ENCODE measurements at places on chromosomes 3 and 15.

GRCh38 chr3:57803647-57804081, 47.6 kb downstream of the SLMAP start:
- no peak for DNase-seq

GRCh38 chr15:56963710-56964109, 45.3 kb downstream of the TCF12 start:
- DNase-seq, result no peak

DNA sequence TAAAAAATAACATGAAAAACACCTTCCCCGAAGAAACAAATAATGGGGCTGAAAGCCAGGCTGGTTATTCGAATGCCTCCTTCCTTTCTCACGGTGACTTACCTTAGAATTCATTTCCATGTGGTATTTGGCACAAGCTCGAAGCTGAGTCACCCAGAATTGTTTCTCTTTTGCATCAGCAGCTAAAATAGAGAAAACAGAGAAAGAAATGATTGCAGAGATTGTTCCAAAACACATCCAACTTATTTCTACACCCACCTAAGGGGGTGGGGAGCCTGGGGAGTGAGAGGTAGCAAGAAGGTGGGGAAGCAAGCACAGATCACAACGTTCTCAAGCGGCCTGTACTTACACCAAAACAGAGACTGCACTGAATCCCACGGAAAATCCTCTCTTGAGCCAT, 104.7 kb downstream of the OSBPL10 start:
- DNase-seq, result no peak

DNA sequence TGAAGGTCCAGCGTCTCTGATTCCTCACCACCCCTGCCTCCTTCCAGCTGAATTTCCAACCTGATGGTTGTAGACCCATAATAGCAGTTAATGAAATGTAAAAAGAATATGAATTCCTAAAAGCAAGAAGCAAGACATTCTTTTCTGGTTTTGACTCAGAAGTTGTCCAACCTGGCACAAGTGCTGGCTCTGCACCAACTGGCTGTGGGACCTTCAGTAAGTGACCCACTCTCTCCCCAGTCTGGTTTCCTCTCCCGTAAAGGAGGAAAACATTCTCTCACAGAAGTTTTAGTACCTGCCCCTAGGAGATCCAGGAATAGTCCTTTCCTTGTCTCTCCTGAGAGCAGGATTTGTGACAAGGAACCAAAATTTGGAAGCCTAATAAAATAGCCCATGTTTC, 236.9 kb upstream of the TRIM42 start:
- no peak for DNase-seq

DNA sequence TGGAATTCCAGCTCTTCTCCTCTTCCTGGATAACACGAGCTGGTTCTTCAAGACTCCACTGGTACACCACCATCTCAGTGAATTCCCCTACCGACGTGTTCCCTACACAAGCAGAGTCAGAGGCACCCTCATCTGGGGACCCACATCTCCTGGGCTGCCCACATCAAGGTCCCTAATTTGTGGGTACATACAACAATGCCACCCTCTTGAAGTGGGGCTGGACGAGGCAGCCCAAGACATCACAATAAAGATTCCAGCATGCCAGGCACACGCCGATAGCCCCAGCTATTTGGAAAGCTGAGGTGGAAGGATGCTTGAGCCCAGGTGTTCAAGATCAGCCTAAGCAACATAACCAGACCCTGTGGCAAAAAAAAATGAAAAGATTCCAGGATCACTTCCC, 221.2 kb upstream of the LINGO1 start:
- DNase-seq, result peak; percentile 6

- DNase-seq, result no peak
Measured at GRCh38 chr3:149894205-149894604, 76.5 kb downstream of the PFN2 start.

GRCh38 chr3:70360979-70361760, 48.7 kb upstream of the MDFIC2 start:
- no peak for DNase-seq

DNA sequence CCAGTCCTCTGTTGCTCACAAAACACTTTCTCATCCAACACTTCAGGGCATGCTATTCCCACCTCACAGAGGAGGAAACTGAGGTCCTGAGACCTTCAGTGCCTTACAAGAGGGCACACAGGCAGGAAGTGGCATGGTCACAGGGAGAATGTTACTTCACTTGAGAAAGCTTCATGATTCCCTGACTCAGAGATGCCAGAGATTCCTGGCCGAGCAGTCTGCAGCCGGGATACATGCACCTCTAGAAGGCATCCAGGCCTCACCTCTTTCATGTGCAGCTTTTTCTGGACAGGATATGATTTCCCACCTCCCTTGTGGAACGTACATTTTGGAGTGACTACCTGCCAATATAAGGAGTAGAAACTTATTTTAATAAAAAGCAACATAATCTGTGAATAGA, 2.8 kb upstream of the SST start:
- DNase-seq, result no peak

DNA sequence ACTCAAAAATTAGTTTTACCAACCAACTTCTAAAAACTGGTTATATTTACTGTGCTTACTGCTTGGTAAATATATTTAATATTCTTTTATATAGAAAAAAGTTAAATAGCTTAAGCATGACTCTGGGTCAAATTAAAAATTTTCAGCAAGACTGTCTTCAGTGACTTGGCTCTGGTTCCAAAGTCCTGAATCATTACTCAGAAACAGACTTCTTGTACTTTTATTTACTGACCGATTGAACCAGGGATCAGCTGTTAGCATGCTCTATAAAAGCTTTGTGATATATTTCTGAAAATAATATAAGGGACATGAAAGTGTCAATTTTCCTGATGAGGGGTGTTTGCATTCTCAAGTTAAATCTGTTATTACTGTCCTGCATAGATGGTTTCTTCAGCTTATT, 164.3 kb downstream of the MCTP2 start:
- DNase-seq, result no peak

GRCh38 chr15:74367296-74367854, at the start of gene CYP11A1:
CYP11A1 (minus strand) TSS chr15:74367646; CDS start chr15:74367585, 61 bp downstream.
- DNase-seq, result peak; percentile 27

- no peak for DNase-seq
Measured at GRCh38 chr3:2656806-2657777, 453.1 kb downstream of the IL5RA start.

- no peak for DNase-seq
Measured at GRCh38 chr3:180707896-180708295, 28.6 kb upstream of the CCDC39 start.

GRCh38 chr3:161403251-161403650, 31.9 kb upstream of the SPTSSB start:
- DNase-seq, result no peak

DNA sequence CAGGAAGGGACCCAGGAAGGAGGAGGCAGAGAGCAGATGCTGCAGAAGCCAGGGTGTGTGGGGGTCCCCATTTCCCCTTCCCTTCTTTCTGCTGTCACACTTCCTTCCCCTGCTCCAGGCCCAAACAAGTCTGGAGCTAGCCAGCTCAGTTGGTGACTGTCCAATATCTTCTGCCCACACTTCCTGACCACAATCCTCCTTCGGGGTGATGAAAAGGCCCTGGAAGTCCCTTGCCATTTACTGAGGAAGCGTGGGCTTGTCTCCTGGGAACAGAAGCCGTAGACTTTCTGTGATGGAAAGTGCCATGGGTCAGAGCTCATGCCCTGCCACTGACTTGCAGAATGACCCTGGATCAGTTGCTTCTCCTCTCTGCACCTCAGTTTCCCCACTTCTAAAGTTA, 39.0 kb downstream of the ANAPC13 start:
- no peak for DNase-seq

DNA sequence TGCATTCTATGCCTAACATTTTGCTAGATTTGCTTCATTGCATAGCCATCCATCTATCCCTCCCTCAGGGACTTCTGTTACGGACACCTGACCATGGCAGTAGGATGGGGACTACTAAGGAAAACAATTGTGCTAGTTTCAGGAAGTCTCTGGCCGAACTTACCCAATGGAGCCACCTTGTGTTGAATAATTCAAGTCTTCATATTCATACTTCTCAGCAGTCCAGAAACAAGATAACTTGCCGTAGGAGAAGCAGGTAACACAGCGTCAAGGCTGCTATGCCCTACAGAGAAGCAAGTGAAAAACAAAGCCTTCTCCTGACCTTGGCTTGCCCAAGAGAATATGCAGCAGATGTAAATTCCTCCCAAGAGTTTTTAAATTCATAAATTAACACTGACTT, 685.3 kb downstream of the GRM7 start:
- no peak for DNase-seq

GRCh38 chr3:133894353-133895207, 1.1 kb downstream of the RAB6B start:
- DNase-seq, result no peak

DNA sequence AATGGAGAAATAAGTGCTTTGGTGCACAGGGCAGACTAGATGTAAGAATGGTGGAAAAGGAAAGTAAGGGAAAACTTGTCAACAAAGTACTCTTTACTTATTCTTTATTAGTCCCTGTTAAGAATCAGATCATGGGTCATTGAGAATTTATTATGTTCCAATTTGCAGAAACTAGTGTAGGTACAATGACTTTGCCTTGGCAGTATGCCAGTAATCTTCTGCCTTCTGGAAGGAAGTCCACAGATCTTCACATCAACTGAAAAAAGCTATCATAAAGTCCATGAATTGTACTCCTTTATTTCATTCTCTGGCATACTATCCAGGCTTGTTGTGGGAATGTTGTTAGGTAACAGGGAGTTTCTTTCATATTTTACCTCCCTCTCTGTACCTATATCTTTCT, 88.2 kb upstream of the FLNB start:
- no peak for DNase-seq

DNA sequence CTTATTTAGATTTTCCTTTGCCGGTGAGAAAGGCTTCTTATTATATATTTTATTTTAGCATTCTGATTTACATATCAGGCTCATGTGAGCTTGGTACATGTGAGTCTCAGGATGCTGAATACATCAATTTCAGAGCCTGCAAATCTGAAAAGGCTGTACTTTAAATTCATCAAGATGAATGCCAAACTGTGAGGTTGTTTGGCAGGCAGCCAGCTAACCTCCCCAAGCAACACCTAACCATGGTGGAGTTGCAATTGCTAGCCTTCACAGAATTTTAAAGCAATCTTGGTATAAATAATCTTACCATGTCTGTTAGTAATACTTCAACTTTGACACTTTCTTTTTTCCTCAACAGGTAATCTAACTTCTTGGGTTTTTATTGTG, 252.5 kb downstream of the CDIN1 start:
- DNase-seq, result no peak

DNA sequence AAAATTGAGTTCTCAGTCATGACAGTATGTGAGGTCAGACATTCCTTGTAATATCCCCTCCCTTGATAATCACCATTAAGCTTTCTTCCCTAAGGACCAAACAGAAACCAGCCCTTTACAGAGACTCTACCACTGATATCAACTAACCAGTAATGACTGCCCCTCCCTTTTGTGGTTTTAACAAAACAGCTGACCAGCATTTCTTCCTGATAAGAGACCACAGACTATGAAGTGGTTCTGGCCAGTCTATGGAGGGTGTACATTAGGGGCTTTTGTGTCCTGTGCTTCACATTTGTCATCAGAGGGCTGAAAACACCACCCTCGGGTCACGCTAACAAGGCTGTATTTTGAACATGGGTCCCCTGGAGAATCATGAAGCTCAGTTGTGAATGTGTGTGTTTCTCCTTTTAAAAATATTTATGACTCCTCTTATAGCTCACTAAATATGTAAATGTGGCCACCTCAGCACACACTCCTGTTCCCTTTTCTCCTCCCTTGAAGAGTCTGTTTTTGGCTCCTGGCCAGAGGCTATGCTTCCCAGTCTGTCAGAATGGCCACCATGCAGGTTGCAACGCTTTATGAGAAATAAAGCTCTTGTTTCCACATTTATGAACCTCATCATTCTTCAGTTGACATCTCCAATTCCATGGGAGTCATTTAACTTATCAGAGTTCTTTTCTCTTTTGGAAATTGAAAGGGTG, 239.3 kb downstream of the CPNE4 start:
- DNase-seq, result no peak

DNA sequence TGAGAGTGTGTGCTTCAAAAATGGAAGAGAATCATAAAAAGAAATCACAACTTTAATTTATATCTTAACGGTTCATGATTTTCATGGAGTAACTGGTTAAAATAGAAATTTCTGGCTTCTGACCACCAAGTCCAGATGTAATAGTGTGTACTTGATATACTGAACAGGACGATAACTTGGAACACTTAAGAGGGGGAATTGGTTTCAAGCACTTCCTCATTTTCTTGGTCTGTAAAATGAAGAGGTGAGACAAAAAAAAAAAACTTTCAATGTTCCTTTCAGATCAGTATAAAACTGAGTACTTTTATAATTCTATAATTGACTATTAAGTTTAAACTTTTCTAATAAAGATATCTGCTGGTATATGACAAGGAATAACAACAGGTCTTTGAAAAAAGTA, 64.0 kb upstream of the TRA2B start:
- no peak for DNase-seq

- no peak for DNase-seq
Measured at GRCh38 chr3:152260026-152260425, 8.7 kb upstream of the MBNL1 start.

- DNase-seq, result no peak
Measured at GRCh38 chr3:171980578-171981270, 58.7 kb upstream of the FNDC3B start.

DNA sequence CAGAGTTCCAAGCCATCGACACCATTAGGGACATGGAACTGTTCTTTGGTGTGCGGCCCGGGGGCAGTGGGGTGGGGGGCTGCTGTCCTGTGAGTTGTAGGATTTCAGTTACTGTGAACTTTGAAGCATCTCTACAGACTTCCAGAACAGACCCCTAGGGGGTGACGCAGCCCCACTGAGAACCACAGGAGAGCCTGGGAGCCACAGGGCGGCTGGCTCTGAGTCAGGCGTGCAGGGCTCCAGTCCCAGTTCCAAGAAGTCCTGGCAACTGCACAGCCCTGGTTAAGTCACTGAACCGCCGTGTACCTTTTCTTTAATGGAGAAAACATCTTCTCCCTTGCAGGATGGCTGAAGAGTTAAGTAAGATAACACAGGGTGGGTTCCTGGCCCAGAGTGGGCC, 23.5 kb upstream of the LRTM1 start:
- peak; percentile 22 for DNase-seq

- DNase-seq, result no peak
Measured at GRCh38 chr3:112619295-112619694, 21.6 kb downstream of the CCDC80 start.

DNA sequence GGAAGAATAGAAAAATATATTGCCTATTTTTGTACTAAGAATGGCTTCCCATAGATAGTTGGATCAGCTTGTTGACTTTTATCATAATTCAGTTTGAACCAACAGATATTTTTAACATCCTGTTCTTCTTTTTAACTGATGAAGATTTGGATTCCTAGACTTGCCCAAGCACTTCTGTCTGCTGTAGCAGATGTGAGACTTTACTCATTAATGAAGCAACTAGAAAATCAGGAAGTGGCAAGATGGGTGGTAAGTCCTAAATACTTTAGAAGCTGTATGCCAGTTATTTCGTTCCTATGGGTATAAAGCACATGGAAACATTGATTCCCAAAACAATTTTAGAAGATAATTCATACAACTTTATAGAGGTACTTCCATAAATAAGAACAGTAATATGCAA, 8.4 kb downstream of the PIGB start:
- no peak for DNase-seq

- DNase-seq, result no peak
Measured at GRCh38 chr15:31843426-31844055, 186.8 kb upstream of the CHRNA7 start.

Measured in right lobe of liver (tissue), 6 donors.